ENCODE measurements at places on chromosomes 2 and 18.

DNA sequence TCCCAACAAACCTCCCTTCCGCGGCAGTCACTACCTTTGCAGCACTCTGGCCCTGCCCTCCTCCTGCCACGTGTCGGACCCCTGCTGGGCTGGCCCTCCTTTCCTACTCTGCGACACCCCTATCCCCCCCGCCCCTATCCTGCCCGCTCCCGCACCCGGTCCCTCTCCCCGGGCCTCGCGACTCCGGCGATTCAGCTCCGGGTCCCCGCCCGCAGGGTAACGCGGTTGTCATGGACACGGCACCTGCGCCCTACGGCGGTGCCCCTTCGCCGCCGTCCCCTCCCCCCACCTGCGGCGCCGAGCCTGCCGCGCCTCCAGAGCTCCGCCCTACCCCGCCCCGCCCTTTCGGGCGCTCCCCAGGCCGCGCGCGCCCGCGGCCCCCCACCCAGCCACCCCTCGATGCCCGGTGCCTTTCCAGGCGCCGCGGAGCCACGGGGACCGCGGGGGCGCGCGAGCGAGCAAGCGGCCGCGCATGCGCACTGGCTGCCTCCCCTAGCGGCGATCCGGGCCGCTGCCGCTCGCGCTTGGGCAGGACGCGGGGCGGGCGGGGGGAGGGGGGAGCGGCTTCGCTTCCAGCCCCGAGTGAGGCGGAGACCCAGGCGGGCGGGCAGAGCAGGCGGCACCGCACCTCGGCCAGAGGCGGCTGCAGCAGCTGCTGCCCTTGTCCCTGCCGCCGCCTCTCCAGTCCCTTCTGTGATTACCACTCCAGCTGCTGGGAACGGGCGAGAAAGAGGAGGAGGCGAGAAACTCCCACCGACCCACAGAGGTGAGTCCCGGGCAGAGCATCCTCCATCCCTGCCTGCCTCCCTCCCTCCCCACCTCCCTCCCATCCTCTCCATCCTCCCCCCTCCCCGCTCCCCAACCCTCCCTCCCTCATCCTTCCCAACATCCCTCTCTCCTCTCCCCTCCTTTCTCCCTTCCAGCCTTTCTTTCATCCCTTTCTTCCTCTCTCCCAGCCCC, at the start of gene CTNNA2:
Gene CTNNA2, plus strand, starts transcription at position 610 of the 960 bp plus-strand sequence.
- DNase-seq: peak; percentile 26

DNA sequence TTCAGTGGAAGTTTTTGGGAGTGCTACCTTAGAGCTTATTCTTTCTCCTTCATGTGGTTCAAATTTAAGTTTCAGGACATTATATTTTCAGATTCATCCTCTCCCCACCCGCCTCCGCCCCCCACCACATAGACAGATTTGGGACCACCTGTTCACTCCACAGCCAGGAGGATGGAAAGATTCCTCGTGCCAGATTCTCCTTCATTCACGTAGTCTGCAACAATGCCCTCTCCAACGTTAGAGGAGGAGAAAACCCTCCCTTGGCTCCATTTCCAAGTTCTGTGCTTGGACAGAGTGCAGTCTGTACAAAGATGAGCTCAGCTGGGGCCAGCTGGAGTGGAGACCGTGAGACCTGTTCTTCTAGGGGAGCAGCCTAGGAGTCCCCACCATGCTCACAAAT, 26.2 kb downstream of the POU3F3 start:
- DNase-seq: no peak

DNA sequence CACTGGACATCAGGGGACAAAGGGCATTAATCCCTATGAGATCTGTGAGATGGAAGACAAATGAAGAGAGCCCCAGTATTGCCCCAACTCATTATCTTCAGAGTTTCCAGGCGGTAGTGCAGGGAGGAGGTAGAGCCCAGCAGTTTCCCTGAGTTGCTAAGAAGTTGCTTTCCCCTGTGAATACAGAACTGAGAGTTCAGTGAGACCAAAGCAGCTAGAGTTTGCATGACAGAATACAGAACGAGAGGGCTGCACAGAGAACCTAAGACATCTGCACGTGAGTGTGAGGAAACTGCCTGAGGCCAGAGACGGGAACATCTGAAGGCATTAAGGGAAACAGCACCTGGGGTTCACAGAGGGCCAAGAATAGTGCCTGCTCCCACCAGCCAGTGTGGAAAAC, 18.1 kb upstream of the PGAP1 start:
- DNase-seq: no peak

DNA sequence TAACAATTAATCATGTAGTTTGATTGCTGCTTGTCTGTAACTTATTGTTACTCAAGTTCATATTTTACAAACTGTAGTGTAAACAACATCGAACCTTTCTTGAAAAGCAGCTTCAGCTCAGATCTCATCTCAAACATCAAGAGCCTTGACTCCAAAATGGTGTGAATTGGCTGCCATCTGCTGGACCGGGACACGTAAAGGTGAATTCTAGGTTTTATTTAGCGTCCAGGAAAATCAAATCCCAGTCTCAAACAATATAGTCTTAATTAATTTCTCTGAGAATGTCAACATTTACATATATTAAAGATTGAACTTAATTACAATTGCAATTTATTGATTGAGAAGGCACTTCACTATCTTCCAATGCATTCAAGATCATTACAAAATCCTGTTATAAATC, 453.0 kb downstream of the GALR1 start:
- DNase-seq: peak; percentile 26

Measured in fibroblast of skin of right biceps (primary cell).